ENCODE measurements at places on chromosomes 12 and 14. TPM values are rescaled to one million over a fixed set of nuclear protein-coding genes. Genes with fewer than 3 reads are reported as not detected.

DNA sequence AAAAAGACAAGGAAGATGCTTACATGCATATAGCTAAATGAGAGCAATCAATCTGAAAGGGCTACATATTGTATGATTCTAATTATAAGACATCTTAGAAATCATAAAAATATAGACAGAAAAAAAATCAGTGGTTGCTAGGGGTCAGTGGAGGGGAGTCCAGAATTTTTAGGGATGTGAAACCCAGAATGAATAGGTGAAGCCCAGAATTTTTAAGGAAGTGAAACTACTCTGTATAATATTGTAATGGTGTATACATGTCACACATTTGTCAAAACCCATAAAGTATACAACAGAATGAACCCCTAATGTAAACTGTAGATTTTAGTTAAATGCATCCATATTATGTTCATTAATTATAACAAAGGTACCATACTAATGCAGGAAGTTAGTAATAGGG, 713.2 kb downstream of the FLRT2 start:
- no peak for DNase-seq

- DNase-seq = peak; percentile 53
Measured at GRCh38 chr14:23182372-23183157, 895 bp downstream of the SLC7A8 start.

GRCh38 chr14:38992067-38992844, 110.8 kb downstream of the SEC23A start:
- DNase-seq = no peak

The SERPINA3 gene
- 13.2 TPM for total RNA-seq

DNA sequence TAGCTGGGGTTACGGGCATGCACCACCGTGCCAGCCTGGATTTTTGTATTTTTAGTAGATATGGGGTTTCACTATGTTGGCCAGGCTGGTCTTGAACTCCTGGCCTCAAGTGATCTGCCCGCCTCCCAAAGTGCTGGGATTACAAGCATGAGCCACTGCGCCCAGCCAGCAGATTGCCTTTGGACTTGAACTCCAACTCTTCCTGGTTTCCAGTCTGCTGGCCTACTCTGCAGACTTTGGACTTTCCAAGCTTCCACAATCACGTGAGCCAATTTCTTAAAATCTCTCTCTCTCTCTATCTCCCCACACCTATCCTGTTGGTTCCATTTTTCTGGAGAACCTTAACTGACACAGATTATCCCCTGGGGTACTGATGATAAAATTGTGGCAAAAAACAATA, 55.0 kb downstream of the EMP1 start:
- DNase-seq = no peak

The FAM186B gene
- not detected for total RNA-seq

GRCh38 chr12:116614194-116614915, 55.2 kb downstream of the MAP1LC3B2 start:
- no peak for DNase-seq

The CMKLR1 gene
- total RNA-seq = 79.0 TPM

All from umbilical cord (tissue), 2 donors.